ENCODE measurements at places on chromosomes 16 and 17. TPM values are rescaled to one million over a fixed set of nuclear protein-coding genes. Genes with fewer than 3 reads are reported as not detected.

SLC38A7 gene
- 35.3 TPM for total RNA-seq

- DNase-seq: no peak
These were observed 27.5 kb downstream of the TBX21 start for GRCh38 chr17:47760409-47761140.

ARHGDIG gene
- total RNA-seq: 9.3 TPM

DNA sequence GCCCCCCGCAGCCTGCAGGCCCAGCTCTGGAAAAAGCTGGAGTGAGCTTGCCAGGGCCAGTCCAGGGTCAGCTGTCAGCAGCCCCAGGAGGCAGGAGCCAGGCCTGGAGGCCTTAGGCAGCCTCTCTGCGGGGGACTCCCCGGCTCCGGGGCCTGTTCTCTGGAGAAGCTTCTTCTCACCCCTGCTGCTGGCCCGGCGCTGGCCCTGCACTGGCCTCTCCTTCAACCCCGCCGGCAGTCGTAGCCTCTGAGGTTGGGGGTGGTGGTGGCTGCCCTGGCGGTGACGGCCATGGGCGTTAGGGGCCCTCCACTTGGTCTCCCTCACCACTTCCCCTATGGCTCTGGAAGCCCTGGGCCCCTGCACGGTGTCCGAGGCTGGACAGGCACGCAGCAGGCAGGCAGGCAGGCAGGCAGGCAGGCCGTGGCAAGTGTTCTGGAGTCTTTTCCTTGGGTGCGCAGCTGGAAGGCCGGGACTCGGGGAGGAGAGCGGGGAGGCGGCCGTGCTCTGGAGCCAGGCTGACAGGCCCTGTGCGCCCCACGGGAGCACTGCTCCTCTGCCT lies 2.1 kb downstream of the FOXF1 start:
- DNase-seq: no peak

NPIPA3 gene
- total RNA-seq: 0.65 TPM

ORC6 gene
- total RNA-seq: 1.9 TPM

- DNase-seq: no peak
These were observed 6.2 kb downstream of the FSCN2 start for GRCh38 chr17:81534157-81535006.

DLX4 gene
- not detected for total RNA-seq

Data from Right ventricle myocardium superior (tissue), 1 donor.